ENCODE measurements at places on chromosomes 7 and 10.

DNA sequence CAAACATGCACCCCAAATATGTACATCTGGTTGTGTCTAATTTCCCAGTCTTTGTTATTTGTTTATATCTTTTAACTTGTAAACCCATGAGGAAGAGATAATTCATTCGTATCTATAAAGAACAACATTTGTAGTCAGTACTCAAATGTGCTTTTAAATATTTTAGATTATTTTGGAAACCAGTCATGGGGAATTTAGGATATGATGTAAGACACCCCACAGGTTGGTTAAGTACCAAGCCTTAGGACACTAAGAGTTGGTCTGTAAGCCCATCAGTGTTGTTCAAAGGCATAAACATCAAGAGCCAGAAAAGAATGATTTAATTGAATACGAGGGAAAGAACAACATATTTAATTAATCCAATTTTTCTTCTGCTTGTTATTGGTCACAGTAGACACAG, 421.1 kb upstream of the SEMA3C start:
- DNase-seq, result no peak

DNA sequence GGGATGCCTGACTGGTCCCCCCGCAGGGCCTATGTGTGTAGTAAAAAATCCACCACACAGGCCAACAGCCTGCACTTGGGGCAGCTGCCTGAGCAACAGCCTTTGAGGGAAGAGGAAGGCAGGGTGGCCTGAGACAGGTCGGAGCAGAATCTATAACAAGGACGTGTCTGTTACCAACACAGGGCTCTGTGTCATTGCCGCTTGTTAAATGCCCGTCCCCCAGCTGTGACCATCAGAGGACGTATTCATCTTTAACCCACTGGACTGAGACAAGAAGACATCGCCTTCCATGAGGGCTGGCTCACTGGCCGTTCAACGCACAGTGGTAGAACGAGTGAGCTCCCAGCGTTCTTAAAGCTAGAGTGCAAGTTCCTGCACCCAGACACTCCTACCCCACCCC, 7.8 kb downstream of the PDIA4 start:
- DNase-seq, result no peak

DNA sequence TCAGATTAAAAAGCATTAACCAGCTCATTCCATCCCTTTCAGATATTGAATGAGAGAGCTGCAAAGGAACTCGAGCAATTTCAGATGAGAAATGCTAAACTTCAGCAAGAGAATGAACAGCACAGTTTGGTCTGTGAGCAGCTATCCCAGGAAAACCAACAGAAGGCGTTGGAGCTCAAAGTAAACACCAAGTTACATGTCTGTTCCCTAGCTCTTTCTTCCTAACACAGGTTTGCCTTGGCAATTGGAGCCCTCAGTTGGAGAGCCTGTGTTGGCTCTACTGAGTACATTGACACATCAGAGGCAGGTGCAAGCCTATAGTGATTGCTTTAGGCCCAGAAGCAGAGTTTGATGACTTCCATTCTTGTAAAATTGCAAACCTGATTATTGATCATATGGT, 14.7 kb downstream of the CFAP58 start:
- no peak for DNase-seq

GRCh38 chr10:13991353-13991752, 339.4 kb downstream of the FRMD4A start:
- DNase-seq, result no peak

GRCh38 chr10:38070501-38070900, 23.6 kb upstream of the ZNF37A start:
- DNase-seq, result no peak

DNA sequence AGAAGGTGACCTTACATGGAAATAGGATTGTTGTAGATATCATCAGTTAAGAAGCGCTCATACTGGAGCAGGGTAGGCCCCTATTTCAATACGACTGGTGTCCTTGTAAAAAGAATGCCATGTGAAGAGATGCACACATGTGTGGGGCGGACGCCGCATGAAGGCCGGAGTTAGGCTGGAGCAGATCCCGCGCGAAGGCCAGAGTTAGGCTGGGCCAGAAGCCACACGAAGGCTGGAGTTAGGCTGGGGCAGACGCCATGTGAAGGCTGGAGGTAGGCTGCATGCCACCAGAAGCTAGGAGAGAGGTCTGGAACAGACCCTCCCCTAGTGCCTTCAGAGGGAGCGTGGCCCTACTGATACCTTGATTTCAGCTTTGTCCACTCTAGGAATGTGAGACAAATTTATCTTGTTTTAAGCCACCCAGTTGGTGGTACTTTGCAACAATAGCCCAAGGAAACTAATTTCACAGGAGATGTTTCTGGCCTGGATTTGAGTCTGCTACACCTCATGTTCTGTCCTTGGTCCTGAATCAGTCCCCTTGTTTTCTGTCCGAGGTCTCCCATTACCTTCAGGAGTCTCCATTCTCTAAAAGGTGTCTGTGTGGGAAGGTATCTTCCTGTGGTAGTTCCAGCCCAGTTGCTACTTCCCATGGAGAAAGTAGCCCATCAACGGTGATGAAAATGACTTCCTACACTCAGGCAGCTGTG, 585.8 kb downstream of the LRMDA start:
- DNase-seq, result no peak

DNA sequence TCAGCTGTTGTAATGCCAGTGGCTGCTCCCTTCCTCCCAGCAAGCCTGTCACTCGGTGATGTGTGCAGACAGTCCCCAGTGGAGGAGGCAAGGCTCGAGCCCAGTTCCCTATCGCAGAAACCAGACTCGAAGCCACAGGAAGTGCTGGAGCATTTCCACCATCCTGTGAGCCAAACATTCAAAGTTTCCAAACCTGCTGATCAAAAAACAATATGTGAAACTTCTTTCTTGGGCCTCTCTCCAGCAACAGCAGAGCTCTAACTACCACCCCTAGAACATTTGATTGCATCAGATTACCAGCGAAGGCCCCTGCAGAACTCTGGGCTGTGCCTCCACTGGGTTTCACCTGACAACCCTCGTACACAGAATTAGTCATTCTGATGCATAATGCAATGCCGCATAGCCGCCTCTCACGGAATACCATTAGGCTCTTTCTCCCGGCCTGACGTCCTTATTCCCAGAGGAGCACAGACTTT, 94.0 kb downstream of the ELMO1 start:
- no peak for DNase-seq

- no peak for DNase-seq
These were observed 569 bp downstream of the CAV1 start for GRCh38 chr7:116525298-116525912.

GRCh38 chr7:23410446-23411183, 59.7 kb downstream of the IGF2BP3 start:
- no peak for DNase-seq

GRCh38 chr10:85862771-85863170, 503.8 kb downstream of the GRID1 start:
- no peak for DNase-seq

DNA sequence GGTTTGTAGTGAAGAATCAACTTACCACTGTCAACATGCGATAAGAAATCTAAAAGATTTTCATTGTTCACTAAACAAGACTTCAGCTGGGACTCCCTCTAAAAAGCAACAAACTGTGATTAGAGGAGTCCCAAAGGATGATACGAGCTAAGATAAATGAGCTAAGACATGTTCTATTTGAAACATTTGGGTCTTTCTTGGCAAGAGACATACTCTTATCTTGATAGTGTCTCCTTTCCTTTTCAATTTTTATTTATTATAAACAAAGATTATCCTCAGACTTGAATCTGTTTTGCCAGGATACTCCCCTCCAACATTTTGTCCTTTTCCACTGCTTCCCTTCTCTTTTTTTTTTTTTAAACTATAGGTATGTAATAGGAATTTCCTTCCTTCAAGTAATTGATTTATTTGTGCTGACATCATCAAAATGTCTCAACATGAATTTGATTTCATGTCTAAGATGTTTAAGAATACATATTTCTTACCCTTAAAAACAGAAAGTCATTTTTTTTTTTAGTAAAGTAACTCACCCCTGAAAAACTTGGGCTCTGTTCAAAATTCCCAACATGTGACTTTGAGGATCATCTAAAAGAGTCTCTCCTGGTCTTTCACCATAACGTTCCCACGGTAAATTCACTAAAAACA, 158.4 kb upstream of the NRP1 start:
- no peak for DNase-seq

GRCh38 chr10:27344568-27345454, 104.2 kb upstream of the ACBD5 start:
- DNase-seq, result no peak

DNA sequence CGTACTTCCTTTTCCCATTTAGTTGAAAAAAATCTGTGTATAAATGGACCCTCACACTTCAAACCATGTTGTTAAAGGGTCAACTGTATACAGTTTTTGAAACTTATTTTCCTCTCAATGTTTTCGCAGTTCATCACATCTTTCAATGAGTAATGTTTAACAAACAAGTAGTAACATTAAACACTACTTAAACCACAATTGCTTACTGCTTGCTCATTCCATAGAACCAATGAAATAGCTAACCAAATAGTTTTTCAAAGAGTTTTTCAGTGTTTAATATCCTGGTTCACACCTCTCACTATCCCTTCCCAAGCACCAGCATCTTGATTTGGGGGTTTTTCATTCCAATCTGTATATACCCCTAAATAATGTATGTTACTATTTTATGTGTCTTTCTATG, 9.1 kb downstream of the SEM1 start:
- DNase-seq, result no peak

DNA sequence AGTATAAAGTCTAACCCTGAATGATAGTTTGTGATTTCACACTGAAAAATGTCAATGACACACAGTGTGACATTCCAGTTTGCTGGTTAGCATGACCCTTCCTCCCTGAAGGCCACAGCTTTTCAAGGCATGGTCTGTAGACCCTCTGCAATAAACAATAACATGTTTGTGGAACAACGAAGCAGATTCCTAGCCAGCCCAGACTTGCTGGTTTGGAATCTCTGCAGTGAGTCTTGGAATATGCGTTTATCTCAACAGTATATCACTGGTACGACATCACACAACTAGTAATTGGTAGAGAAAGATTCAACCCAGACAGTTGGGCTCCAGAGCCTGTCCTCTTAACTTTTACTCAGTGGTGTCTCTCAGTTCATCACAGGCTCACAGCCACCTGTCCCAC, 23.7 kb upstream of the DUSP5 start:
- no peak for DNase-seq

DNA sequence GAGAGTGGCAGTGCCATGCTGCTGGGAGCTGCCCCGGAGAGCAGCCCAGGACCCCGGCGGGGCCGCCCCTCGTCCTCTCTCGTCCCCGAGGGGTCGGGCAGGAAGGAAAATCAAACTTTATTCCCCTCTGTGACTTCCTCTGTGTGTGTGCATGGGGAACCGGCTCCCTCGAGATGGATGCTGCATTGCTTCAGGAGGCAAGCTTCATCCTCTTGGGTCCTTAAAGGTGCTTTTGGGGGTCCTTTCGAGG, 726 bp downstream of the MCU start:
- no peak for DNase-seq

GRCh38 chr7:152341039-152341913, 94.5 kb downstream of the KMT2C start:
- no peak for DNase-seq

DNA sequence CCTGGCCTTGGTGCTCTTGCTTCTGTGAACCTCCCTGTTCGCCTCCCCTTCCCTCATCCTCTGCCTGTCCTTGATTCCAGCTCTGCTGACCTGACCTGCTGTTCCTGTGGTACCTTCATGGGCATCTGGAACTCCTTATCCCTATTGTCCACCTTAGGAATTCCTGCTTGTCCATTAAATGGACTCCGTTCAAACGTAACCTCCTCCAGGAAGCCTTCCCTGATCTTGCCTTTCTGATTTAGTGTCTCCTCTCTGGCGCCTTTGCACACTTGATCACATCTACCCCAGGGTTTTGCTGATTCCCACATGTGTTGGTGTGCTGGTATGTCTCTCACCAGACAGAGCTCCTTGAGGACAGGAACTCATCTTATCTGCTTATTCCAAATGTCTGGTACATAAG, 20.9 kb downstream of the TSPAN15 start:
- DNase-seq, result no peak

DNA sequence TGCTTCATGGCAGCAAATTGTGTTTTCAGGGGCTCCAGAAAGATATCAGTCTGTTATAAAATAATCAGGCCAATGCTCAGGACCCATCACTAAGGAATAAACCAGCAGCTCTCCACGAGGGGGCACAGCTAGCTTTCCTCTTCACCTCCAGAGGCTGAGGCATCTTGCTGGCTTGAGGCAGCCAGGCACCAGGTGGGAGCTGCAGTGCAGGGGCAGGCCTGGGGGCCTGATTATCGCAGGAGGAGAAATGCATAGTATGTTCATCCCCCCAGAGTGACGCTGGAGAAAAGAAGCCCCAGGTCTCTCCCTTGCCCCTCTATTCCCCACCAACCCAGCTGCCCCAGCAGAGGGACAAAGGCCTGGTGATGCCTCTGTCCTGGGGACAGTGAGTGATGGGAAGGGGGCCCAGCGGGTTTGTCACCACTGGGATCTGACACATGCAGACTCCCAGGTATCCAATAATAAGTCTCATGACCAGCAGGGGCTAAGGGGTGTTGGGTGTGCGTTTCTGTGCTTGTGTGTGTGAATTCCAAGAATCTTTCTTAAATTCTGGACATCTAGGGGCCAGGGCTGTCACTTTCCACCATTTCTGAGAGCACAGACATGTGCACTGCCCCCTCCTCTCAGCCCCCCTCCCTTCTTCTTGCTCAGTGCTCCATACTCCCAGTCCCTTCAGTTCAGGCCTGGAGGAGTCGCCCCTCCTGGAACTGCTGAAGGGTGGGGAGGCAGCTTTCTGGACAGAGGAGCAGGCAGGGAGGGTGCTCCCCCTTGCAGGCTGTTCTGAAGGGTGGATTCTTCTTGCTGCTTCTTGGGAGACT, 128.1 kb upstream of the FAM20C start:
- no peak for DNase-seq

- no peak for DNase-seq
These were observed 81.1 kb downstream of the BMPER start for GRCh38 chr7:33986451-33986850.

DNA sequence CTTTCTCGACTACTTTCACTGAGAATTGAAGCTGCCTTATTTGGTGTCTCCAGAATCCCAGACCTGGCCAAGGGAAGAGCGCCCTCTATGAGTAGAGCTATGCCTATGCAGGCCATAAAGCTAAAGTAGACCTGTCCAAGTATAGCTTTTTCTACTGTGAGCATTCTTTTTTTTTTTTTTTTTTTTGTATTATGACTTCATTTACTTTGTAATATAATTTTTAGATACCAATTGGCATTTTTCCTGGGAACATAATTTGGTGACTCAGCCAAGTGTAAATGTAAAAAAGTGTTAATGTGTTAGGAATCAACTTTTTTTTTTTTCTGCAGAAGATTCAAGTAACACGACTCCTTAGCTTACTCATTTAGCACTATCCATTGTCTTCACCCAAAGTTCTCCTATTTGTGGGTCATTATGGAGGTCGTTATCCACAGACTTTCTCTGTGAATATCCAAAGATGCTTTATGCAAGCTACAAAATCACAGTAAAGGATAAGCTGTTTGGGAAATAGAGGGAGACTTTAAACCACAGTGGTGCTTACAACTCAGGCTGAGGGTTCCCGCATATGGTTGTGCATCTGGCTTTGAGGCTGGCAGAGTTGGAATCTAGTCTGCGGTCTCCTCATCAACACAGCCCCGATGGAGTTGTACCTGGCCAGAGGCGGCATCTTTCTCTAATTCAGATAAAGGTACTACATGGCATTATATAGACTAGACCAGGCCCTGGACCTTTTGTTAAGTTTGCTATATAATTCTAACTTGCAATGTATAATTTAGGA, 1040.2 kb upstream of the SORCS1 start:
- no peak for DNase-seq
